ENCODE measurements at places on chromosomes 3 and 15.

DNA sequence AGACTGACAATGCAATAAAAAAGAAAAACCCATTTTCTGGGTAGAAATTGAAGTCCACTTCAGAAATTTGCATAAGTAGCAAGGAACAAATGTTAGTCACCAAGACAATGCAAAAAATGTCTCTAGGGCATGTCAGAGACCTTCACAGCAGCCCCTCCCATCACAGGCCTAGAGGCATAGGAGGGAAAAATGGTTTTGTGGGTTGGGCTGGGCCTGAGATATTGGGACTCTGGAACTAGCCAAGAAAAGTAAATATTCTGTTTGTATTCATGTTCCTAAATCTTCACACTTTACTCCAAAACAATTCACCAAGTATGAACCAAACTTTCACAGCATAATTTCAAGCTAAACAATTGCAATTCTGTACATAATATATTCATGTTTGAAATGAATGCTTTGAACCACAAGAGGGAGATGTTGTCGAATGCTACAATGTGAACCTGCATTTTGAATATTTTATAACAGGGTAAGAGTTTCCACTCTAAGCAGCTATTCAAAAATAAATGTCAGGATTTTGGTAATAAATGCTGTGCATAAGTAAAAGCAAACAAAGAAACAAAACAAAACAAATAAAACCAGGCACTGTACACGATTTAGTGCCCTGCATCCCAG, 429.2 kb downstream of the OTOL1 start:
- DNase-seq, result no peak

GRCh38 chr3:52633786-52634185, 51.9 kb downstream of the PBRM1 start:
- DNase-seq, result no peak

DNA sequence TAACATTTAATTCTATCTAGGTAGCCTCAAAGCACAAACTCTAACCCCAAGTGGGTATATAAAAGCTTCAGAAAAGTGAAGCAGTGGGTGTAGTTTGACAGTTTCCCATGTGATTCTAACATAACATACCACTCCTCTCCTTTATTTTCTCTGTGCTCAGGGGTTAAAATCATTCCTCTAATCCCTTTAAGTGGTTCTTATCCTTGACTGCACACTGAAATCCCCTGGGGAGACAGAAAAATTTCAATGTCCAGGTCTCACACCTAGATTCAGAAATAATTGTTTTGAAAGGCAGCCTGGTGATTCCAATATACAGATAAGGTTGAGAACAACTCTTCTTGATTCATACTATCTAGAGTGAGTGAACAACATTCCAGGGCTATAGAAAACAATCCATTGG, 986.4 kb downstream of the ROBO1 start:
- no peak for DNase-seq

DNA sequence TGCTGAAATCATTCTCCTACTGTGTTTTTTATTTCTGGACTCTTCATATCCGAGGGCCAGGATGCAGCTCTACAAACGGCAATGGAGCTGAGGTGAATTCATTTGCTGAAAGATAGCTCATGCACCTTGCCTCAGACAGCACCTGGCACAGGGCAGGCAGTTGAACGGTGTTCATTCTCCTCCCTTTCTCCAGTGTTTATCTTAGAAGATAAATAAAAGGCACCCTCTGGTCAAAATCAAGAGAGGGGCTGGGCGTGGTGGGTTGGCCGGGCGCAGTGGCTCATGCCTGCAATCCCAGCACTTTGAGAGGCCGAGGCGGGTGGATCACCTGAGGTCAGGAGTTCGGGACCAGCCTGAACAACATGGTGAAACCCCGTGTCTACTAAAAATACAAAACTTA, 79.3 kb upstream of the LMOD3 start:
- no peak for DNase-seq

DNA sequence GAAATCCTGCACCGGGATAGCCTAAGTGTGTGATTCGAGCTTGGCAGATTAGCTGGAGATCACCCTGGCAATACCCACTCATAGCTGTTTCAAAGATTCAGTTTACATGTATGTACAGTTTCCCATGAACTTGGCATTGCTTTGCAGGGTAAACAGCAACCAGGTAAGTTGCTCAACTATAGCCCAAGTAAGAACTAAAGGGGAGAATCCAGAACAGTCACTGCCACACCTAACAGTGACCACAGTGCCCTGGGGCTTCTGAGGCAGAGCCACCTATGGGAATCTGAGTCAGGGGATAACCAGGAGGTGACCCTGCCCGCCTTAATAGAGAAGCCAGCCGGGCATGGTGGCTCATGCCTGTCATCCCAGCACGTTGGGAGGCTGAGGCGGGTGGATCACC, 15.9 kb downstream of the CDAN1 start:
- no peak for DNase-seq

Measured in K562 (cell line).